ENCODE measurements at places on chromosomes 4 and X.

DNA sequence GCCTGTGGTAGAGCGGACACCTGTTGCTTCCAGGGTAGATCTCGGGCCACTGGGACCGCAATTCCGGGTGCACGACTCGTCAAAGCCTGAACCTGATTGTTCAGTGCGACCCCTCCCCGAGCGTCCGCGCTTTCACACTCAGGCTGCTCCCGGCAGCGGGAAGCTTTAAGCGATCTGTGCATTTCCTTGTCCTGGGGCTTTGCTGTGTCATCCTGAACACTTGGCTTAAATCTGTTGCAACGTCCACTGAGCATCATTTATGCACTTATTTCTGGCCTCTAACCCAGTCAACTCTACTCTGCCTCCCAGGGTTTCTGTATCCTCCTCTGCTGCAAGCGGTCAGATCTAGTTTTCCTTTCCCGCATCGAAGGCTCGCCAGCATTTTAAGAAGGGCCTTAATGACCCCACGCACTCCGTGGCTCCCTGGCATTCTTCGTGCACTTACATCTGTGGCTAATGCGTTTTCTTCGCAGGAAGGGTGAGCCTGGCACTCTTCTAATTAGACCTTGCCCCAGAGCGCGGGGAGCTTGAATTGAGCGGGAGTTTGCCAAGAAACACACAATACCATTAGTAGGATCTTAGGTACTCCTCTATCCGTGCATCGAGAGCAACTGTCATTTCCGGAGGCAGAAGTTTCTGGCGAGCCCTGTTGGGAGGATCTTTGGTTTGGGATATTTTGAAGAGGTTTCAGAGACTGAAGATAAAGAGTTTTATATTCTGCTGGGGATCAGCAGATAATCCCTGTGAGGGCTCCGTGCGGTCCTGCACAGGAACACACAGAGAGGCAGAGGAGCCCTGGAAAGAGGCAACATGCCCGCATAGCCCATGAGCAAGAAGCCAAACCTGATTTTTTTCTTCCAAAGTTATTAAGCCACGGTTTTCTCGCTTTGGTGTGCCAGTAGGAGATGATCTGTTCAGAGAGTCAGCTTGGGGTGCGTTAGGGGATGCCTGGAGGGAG is 654 bp upstream of the DDIT4L start:
- peak; percentile 73 for DNase-seq

- no peak for DNase-seq
Measured at GRCh38 chr4:62398318-62398717, 1198.2 kb downstream of the ADGRL3 start.

DNA sequence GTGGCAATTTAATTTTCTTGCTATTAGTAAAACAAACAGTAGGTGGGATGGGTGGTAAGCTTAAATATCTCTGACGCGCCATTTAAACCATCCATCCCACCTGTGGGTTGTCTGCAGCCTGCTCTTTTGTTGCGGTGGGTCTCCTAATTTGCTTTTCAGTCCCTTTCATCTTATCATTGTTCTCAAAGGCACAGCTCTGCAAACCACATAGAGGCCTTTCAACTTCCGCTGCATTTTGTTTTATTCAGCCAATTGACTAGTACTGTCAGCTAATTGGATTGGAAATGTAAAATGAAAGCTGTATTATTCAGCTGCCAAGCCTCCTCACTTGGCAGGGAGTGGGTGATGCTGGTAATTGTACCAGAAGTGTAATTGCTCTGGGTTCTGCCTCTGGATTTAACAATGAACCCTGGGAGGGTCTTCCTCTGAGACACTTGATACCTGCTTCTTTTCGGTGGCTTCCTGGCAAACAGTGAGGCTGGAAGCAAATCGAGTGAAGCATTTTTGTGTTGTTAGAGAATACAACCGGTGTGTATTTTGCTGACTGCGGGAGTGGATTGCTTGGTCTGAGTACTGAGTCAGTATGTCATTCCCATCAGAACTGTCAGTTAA is 165.6 kb downstream of the FRAS1 start:
- no peak for DNase-seq

- DNase-seq, result no peak
Measured at GRCh38 chr4:56844802-56845580, 23.5 kb upstream of the SPINK2 start.

- DNase-seq, result peak; percentile 49
Measured at GRCh38 chrX:66110112-66110511, 53.9 kb upstream of the HEPH start.

DNA sequence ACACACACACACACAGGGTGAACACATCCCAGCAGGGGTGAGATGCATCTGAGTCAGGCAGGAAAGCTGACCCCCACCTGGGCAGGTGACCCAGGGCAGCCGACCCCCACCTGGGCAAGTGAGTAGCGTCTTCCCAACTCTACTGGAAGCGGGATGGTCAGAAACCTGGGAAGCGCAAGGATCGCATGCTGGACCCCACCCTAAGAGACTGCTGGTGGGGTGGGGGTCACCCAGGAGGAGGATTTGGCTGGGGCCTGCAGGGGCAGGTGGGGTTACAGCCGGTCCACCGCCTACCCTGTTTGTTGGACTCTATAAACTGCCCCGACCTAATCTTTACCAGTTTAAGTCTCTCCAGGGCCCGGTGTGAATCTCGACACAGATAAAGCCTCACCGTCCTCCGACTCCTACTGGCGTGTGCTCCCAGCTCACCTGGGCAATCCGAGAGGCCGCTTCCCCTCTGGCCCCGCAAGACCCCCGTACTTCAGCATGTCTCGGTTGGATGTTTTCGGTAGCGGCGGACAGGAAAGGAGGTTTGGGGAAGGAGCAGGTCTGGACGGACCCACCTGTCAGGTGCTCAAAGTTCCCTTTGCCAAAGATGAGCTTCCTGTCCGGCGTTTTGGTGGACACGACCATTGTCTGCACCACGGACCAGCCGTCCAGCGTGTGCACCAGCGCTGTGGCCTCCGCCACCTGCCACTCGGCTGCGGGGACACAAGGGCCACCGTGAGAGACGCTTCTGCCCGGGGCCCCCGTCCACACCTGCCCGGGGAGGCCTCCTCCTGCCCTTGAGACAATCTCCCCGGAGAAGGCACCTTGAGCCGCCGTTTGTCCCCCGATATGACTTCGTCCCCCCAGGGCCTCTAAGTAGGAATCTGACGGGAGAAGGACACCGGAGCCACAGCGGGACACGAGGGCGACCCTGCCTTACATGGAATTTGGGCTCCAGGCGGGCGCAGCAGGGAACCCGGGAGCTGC is 2.0 kb downstream of the GTPBP6 start:
- DNase-seq, result no peak

DNA sequence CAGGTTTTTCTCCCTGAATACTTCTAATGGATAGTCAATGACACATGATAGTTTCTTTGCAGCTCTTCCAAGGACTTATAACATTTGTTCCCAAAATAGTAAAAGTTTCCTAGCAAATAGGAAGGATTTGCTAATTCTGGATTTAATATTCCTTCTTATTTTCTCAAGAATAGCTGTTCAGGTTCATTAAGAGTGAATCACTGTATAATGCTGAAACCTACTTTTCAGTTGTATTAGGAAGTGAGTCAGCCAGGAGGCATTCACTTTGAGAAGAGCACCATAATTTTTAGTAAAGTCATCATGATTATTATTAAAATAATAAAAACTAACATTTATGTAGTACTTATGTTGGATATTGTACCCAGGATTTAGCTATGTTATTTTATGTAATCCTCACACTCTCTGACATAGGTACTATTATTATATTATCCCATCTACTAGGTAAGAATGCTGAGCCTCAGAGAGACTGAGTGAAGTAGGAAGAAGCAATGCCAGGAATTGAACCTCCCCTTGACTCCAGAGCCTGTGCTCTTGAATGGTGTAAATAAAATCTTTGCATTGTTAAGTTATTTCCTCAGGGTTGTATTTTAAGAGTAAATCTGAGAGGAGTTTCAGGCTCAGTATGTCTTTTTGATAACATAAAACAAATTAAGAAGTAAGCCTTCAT is 114.8 kb downstream of the REELD1 start:
- peak; percentile 84 for DNase-seq

- peak; percentile 22 for DNase-seq
Measured at GRCh38 chr4:3836756-3837601, 70.8 kb downstream of the ADRA2C start.

DNA sequence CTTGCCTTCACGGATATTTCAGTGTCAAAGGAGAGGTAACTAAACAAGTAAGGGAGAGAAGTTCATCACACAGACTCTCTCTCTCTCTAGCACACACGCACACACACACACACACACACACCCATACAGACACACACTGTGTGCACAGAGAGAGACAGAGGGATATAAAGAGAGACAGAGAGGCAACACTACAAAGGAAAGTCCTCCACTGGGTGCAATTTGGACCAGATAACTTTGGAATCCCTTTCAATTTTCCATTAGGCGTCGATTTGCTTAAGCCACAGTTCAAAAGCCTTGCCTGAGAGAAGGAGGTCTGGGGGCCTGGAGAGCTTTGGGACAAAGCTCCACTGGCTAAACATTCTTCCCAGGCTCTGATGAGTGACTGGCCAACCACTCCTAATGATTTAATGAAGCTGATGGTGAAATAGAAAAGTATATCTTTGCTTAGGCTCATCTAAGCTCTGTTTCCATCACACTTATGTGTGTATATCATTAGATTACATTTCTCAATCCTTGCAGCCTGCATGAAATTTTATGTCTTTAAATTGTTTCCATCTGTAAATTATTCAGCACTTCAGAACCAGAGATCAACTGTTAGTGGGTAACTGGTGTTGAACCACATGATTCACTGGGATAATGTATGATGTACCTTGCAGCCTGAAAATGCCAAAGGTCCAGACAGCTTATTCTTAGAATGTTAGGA is 180.8 kb downstream of the MAGEB17 start:
- no peak for DNase-seq

GRCh38 chr4:57865264-57865663 is 755.1 kb upstream of the IGFBP7 start:
- DNase-seq, result no peak

GRCh38 chr4:612749-613125 is 12.6 kb upstream of the PDE6B start:
- no peak for DNase-seq

DNA sequence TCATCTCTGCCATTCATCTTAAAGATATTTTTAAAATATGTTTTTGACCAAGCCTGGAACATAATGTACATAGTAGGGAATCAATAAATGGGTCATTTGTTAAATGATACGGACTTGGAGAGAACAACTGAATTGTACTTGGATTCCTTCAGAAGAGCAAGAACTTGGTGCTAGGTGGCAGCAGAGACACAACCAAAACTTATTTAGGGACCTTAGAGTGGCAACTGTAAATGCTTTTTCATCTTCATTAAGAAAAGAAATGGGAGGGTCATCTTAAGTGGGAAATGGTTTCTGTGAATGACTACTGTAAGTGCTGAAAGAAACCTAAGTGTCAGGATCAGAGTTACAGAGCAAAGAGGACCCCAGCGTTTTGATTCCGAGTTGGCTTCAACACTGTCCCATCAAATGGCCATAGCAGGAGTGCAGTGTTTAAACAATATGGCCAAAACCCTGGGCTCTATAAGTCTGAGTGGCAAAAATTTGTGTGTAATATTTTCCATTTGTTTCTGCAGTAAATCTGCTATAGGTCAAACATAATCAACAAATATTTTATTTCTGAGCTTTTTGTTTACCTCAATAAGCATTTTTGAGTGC is 213.6 kb downstream of the PALLD start:
- peak; percentile 69 for DNase-seq

GRCh38 chr4:56181140-56181953 is 205.9 kb downstream of the AASDH start:
- peak; percentile 8 for DNase-seq

DNA sequence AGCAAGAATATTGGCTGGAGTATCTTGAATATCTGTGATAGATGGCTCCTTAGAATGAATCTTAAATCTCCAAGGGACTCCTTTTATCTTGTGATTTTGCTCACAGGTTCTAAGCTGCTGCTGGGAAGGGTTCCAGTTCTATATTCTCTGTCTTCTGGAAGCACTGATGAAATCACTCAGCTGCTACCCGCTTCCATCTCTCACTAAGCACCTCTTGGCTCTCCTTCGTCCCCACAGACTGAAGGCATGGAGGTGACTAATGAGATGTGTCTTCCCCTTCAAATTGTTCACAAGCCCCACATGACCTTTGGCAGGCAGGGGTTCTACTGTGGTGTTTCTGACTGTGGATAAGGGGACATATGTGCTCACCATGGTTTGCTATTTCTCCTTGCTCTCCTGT is 75.9 kb downstream of the C4orf51 start:
- peak; percentile 8 for DNase-seq

DNA sequence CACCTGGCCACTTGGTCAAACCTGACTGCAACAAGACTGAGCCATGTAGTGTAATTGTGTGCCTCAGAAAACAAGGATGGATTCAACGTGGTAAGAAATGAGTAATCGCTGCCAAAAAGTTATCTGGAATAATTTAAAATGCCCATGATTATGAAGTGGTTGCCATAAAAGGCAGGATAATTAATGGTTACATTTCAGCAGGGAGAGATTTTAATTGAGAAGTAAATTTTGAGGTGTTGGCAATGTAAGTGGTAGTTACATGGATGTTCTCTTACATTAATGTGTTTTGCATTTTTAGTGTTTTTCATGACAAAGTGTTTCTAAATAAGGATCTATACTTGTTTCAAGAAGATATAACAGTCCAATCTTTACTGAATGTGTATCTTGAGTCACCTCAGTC is 15.7 kb downstream of the HAUS3 start:
- DNase-seq, result no peak

- DNase-seq, result no peak
Measured at GRCh38 chr4:10121568-10122208, 5.1 kb upstream of the WDR1 start.

DNA sequence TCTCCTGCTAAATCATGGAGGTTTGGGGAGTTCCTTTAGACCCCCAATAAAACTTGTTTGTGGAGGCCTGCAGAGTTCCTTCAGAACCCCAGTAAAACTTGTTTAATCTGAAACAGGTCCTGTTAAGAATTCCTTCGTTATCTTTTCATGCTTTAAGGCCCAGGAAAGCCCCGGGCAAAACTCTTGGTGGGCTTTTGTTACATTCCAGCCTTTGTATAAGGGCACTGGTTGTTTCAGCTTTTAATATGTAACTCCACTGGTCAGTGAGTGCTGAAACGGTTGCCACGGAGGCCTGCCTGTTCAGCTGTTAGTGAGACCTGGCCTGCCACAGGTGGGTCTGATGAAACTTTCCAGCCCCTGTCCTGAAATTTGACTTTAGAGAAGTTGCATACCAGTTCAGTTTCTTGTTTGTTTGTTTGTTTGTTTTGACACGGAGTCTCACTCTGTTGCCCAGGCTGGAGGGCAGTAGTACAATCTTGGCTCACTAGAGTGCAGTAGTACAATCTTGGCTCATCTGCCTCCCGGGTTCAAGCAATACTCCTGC is 12.4 kb upstream of the DHRSX start:
- no peak for DNase-seq

- DNase-seq, result no peak
Measured at GRCh38 chr4:135804785-135805184, 1603.2 kb upstream of the PABPC4L start.

GRCh38 chrX:124690495-124690894 is 344.1 kb downstream of the SH2D1A start:
- DNase-seq, result no peak

DNA sequence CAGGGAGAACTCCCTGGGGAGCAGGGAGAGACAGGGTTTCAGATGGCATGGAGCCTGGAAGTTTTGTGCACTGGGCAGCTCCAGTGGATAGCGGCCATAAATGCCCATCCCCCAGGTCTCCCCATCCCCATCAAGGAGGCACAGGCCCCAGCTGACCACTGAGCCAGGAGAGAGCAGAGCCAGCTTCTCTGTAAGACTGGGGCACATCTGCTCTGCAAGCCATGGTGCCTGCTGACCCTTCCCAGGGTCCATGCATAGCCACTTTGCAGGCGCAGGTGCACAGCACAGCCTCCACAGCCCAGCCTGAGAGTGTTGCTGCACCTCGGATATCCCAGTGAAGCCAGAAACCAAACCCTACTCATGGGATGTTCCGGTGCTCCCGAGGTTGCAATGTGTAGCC is 206.3 kb upstream of the SPANXN4 start:
- DNase-seq, result no peak
